ENCODE measurements at places on chromosomes 2 and 18.

DNA sequence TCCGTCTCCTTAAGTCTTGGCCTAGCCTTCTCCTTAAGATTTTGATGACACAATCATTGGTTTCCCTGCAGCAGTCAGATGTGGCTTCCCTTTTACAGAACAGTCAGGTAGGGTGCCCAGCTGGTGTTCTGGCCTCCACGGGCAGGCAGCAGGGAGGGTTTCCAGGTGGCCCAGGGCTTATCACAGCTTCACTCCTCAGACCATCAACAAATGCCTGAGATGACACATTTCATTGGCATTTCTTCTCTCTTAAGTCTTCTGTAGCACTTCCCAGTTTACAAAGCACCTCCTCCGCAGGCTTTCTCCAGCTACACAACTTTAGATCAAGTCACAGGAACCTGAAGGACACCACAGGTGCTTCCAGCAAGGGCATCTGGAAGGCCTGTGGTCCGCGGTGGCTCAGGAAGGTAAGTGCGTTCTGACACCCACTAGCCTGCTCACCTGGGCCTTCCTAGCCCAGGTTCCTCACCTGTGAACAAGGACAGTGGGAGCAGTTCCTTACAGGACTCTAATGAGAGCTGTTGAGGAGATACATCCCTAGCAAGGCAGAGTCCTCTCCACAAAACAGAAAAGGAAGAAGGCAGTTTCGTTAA is 37.6 kb downstream of the PTPN18 start:
- DNase-seq = no peak

DNA sequence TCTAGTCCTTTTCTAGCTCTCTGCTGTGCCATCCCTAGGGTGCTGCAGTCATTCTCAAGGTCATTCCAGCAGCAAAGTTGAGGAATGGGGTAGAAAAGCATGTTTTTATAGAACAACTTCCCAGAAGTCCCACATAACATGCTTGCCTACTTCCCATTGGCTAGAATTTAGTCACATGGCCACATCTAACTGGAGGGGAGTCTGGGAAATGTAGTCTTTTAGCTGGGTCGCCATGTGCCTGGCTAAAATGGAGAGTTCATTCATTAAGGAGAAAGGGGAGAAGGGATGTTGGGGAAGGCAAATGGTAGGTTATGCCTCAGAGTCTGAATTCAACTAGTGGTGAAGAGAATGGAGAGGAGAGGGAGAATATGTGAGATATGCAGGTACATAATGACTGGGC is 85.7 kb downstream of the SLC4A3 start:
- no peak for DNase-seq

DNA sequence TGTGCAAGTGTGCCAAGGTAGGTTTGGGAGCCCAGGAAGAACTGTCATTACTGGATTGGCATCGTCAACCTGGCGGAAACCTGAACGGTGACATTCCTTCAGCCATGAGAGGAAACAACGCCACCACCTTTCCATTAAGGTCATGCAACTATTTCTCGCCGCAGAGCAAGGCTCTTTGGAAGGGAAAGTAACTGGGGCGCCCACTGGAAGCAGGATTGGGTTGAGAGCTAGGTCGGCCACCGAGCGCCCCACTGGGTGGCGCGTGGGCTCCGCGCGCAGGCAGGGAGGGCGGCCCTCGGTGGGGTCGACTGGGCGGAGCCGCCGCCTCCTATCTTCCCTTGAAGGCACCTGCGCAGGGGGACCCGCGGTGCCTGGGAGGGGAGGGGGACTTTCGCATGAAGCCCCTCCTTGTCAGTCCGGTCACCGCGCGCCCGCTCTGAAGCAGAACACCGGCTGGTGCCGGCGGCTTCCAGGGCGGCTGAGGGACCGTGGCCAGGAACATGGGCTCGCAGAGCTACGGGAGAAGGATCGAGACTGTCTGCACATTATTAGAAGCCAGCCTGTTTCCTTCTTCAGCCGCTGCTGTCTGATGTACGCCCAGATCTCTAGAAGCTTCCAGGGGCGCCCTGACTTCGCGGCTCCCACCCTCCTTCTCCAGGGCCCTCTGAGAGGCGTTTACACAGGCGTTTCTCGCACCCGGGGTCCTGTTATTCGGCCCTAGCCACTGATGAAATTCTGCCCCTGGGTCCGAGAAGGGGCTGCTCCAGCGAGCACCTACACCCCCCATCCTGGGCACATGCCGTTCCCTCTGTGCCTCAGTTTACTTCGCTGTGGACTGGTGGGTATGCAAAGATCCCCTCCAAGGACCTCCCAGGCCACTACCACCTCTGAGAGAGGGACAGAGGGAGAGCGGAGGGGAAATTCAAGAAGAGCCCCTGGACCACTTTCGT is 27.3 kb upstream of the MAL start:
- DNase-seq = no peak

- DNase-seq = no peak
Observed at GRCh38 chr2:197198890-197199289, 111.7 kb downstream of the ANKRD44 start.

DNA sequence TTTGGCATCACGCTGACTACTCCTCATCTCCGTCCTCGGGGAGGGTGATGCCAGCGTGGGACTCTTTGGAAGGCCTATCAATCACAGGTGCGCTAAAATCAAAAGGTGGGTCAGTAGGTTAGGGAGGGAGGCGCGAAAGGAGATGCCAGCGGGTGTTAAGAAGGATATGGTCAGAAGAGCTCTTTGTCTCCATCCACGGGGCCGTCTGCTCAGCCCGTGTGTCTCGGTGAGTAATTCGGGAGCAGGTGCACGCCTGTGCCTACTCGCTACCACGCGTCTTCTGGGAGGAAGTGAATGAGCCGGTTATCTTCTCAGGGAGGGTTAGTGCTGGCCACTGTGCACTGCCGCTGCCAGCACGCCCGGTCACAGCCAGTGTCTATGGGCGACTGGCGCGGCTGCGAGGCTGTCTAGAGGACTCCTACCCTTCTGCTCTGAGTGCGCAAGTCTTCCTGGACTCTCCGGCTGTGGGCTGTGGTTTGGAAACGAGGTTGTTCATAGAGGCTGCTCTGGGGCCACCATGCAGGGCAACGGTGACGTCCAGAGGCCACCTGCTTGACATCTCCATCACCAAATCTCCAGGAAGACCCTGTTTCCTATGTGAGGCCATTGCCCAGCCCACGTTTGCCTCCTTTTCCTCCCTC is 153.4 kb downstream of the MBP start:
- DNase-seq = no peak

DNA sequence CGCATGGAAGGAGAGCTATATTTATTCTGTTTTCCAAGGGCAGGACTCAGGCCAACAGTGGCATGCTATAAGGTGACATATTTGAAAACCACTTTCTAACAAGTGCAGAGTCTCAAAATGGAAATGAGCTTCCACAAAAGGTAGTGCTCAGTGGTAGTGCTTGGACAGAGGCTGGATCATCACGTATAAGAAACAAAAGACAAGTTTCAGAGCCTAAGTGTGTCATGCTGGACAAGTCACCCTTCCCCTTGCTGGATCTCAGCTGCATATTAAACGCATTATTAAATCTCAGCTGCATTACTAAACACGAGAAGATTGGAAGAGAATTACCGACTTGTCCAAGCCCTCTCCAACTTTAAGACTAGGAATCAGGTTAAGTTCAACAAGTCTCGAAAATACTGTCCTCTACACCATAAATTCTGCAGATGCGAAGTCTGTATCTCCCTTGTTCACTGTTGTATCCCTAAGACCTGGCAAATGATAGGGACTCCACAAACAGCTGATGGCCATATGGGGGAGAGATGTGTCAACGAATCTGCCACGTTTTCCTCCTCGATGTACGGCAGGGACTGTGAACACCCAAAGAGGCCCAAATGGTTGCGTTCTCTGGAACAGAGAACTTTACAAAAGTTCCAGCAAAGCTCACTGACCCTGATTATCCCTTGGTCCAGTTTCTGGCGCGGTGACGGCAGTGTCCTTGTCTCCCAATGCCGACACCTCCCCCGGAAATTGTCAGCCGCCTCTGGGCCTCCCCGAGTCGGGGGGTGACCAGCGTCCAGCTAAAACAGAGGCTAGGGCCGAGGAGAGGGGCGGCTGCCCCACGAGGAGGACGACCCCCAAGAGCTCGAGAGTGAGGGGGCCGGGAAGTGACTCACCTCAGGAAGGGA is 611 bp downstream of the NOL10 start:
- no peak for DNase-seq

GRCh38 chr2:10584843-10585475 is 104.8 kb downstream of the NOL10 start:
- DNase-seq = no peak

GRCh38 chr2:148903979-148904378 is 29.0 kb downstream of the KIF5C start:
- DNase-seq = peak; percentile 90

DNA sequence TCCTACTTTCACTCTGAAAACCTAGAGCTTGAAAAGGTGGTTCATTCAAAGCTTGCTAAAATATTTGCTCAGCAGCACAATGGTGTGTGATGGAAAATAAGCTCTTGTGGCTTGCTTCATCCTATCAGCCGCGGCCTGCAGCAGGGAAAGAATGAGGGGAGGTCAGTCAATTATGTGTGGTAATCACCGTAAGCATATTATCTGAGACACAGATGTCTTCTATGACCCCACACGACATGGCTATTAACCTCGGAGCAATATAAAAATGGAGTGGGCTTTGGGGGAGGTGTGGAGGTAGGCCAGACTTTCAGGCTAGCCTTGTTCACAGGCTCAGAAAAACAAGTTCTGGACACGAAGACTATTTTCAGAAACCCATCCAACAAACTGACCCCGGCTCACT is 98.4 kb upstream of the SIX3 start:
- no peak for DNase-seq

Measured in NCI-H1436 (cell line).